Activated CD8-positive, alpha-beta T cell treated with anti-CD3 and anti-CD28 coated beads for 36 hours (primary cell): ENCODE measurements at places on chromosomes 1 and 21. TPM values are rescaled to one million over a fixed set of nuclear protein-coding genes. Genes with fewer than 3 reads are reported as not detected.

DNA sequence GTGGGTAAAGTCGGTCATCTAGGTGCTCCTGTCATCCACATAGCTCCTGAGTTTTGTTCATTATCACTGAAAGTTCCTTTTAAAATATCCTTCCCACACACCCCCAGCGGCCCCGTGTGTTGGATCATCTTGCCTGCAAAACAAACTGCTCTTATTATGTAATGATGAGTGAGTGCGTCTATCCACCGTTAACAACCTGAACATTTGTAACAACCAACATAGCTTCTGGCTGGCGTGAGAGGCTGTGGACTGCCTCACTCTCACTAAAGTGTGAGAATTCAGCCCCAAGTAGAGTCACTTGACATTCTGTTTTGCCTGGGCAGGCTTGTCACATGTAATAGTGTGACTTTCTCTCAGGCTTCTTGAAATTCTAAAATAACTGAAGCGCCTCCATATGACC, 14.5 kb upstream of the KCNA2 start:
- DNase-seq: no peak
- no peaks in the 10 kb centered on the region for H3K27me3 ChIP-seq
- no peak overlapping the region for H3K4me3 ChIP-seq
- H3K4me1 ChIP-seq: peaks cover 24% of the 10 kb centered on the region

- peak overlapping the region; percentile 57 for H3K27ac ChIP-seq
- DNase-seq: no peak
- H3K36me3 ChIP-seq: peaks cover 65% of the 10 kb centered on the region
- peaks cover 72% of the 10 kb centered on the region for H3K4me1 ChIP-seq
- no peaks in the 10 kb centered on the region for H3K27me3 ChIP-seq
These were observed 22.9 kb upstream of the VPS13D start for GRCh38 chr1:12206792-12207424.

DNA sequence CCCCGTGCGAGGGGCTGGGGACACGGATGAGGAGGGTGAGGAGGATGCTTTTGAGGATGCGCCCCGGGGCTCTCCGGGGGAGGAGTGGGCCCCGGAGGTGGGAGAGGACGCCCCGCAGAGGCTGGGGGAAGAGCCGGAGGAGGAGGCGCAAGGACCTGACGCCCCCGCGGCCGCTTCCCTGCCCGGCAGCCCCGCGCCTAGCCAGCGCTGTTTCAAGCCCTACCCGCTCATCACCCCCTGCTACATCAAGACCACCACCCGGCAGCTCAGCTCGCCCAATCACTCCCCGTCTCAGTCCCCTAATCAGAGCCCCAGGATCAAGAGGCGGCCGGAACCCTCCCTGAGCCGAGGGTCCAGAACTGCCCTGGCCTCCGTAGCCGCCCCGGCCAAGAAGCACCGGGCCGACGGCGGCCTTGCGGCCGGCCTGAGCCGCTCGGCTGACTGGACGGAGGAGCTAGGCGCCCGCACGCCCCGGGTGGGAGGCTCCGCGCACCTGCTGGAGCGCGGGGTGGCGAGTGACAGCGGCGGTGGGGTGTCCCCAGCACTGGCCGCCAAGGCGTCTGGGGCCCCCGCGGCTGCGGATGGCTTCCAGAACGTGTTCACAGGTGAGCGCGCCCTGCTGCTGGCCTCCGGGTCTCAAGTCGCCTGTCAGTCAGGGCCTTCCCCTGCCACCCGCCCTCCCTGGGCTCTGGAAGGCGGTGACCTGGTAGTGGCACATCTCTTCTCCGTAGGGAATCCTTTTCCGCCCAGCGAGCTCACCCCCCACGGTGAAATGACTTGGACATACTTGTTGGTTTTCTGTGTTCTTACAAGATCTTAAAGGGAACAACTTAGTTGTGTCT, 1.7 kb downstream of the FMN2 start:
- peaks cover 3% of the 10 kb centered on the region for H3K4me1 ChIP-seq
- H3K27ac ChIP-seq: no peak overlapping the region
- no peak for DNase-seq
- peaks cover 25% of the 10 kb centered on the region for H3K27me3 ChIP-seq

DNA sequence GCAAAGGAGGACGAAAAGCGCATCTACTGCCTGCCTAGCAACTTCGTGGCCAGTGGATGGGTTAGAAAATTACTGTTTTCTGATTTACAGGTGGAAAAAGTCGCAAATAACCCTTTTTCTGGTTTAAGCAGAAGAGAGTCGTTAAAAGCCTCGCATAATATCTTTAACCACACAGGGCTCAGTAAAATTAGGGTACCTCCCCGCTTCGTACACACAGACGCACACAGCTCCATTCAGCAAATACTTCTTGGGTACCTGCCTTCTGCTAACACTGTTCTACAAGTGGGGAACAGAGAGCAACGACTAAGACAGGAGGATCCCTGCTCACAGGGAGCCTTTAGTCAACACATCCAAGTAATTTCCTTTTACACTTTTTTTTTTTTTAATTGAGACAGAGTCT, 704 bp downstream of the ALG6 start:
- peak overlapping the region; percentile 91 for H3K27ac ChIP-seq
- H3K36me3 ChIP-seq: peaks cover 20% of the 10 kb centered on the region
- peak overlapping the region; percentile 98 for H3K4me3 ChIP-seq
- H3K27me3 ChIP-seq: peaks cover under 1% of the 10 kb centered on the region

DNA sequence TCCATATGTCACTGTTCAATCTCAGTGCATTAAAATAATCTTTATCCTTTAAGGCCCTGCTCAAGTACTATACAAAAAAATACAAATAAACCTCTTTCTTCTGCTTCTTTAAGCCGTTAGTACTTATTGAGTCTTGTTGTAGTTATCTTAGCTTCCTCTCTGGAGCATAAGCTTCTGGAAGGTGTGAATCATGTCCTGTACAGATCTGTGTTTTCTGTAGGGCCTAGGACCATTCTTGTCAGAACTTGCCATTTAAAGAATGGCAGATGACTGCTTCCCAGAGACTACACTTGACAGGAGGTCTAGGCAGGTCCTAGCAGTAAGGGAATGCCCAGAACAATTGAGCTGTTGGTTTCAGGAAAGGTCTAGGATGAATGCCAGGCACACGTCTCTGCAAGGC, 12.9 kb downstream of the NEK7 start:
- peaks cover 87% of the 10 kb centered on the region for H3K4me1 ChIP-seq
- peaks cover 16% of the 10 kb centered on the region for H3K36me3 ChIP-seq
- no peaks in the 10 kb centered on the region for H3K27me3 ChIP-seq
- DNase-seq: no peak
- H3K27ac ChIP-seq: peak overlapping the region; percentile 95

DNA sequence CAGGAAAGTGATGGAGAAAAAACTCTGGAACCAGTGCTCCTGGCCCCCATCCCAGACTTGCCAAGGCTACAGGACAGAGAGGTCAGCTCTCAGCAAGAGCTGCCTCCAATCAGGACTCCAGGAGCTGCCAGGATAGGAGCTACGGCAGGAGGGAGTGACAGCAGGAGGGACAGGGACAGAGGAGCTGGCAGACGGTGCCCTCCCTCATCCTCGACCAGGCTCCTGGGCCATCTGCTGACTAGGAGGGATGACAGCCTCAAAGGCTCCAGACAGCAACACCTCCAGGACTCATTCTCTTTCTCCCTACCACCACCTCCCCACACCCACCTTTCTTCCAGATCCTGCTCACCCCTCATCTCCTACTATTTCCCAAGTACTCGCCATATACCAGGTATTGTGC, 22.7 kb downstream of the DLGAP3 start:
- H3K27ac ChIP-seq: no peak overlapping the region
- peaks cover 4% of the 10 kb centered on the region for H3K27me3 ChIP-seq
- H3K4me3 ChIP-seq: no peak overlapping the region
- no peak for DNase-seq
- H3K4me1 ChIP-seq: no peaks in the 10 kb centered on the region

CYP4Z1 gene
- total RNA-seq: not detected

GRCh38 chr1:27357281-27358037, 9.3 kb downstream of the MAP3K6 start:
- H3K4me3 ChIP-seq: peak overlapping the region; percentile 75
- H3K27me3 ChIP-seq: peaks cover 2% of the 10 kb centered on the region
- peak overlapping the region; percentile 90 for H3K27ac ChIP-seq
